ENCODE measurements at places on chromosomes 1 and 21. TPM values are rescaled to one million over a fixed set of nuclear protein-coding genes. Genes with fewer than 3 reads are reported as not detected.
A peak's percentile ranks its signal among the peaks of the same experiment; 100 is the strongest.

GRCh38 chr1:234763910-234764309 is 153.9 kb upstream of the IRF2BP2 start:
- H3K4me1 ChIP-seq, result peaks cover 5% of the 10 kb centered on the region
- DNase-seq, result no peak
- no peak overlapping the region for H3K27ac ChIP-seq
- no peaks in the 10 kb centered on the region for H3K36me3 ChIP-seq

DNA sequence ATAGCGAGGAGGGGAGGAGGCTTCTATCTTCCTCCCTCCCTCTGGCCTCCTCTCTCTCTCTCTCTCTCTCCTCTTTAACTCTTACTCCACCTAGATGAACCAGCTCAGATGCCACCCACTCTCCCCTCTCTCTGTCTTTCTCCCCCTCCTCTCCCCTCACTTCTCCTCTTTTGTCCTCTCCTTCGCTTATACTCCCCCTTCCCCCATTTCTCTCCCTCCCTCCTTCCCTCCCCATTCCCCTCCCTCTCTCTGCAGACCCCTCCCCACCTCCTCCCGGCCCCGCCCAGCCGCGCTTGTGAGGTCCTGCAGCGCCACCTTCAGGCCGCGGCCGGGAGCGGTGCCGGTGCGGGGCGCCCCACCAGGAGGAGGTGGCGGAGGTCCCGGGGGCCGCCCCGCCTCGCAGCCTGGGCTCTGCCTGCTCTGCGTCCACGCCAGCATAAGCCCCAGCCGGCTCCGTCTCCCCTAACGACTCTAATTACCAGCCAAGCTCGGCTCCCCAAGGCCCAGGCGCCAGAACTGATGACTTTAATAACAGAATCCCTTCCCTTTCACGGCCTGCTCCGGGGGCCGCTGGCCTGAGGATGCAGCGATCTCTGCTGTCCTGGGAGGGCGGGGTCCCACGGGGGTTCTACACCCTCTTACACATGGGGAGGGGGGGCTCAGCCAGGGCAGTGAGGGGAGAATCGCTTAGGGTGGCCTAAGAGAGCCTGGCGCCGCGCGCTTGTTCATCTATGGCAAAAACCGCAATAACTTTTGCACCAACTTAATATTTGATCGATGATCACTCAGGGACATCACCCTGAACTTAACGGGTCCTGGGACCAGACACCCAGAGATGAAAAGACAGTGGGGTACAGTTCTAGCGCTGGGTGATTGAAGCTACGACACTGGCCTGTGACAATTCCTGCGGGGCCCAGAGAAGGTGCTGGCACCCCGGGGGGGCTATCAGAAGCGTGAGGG is 637.3 kb downstream of the MATN1 start:
- no peak overlapping the region for H3K27ac ChIP-seq
- peaks cover 6% of the 10 kb centered on the region for H3K4me1 ChIP-seq
- peak; percentile 86 for DNase-seq
- peak overlapping the region; percentile 36 for H3K4me3 ChIP-seq
- no peaks in the 10 kb centered on the region for H3K27me3 ChIP-seq

- no peak for DNase-seq
- H3K4me1 ChIP-seq, result no peaks in the 10 kb centered on the region
- no peaks in the 10 kb centered on the region for H3K27me3 ChIP-seq
- no peak overlapping the region for H3K4me3 ChIP-seq
- H3K27ac ChIP-seq, result no peak overlapping the region
- H3K36me3 ChIP-seq, result no peaks in the 10 kb centered on the region
These were observed 24.1 kb downstream of the PAFAH2 start for GRCh38 chr1:25973610-25974321.

DNA sequence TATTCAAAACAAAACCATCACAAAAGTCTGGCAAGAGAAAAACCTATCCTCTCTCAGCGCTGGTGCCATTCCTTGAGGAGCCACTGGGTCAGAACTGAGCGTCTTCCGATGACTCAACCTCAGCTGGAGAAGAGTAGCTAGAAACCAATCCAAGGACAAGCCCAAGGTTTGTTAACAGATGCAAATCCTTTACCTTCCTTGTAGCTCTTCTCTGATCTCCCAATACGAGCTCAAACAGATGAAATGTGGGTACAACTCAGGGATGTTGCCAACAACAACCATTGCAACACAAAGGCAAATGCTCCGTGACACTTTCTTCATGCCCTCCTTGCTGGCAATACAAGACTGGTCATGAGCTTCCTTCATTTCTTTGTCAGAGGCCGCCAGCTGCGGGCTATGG is 337.1 kb downstream of the SIPA1L2 start:
- H3K36me3 ChIP-seq, result no peaks in the 10 kb centered on the region
- H3K27me3 ChIP-seq, result no peaks in the 10 kb centered on the region
- no peak overlapping the region for H3K4me3 ChIP-seq
- DNase-seq, result no peak
- no peak overlapping the region for H3K27ac ChIP-seq

DNA sequence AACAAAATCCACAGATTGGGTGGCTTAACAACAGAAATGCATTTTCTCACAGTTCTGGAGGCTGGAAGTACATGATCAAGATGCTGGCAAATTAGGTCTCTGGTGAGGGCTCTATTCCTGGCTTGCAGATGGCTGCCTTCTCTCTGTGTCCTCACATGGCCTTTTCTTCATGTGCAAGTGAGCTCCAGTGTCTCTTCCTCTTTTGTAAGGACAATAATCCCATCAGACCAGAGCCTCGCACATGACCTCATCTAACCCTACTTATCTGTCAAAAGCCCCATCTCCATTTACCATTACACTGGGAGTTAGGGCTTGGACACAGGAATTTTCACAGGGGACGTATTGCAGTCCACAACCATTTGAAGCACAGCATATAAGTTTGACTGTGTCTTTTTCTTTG is 181.6 kb downstream of the NEGR1 start:
- no peak overlapping the region for H3K27ac ChIP-seq
- no peaks in the 10 kb centered on the region for H3K36me3 ChIP-seq
- DNase-seq, result no peak
- H3K4me1 ChIP-seq, result no peaks in the 10 kb centered on the region
- H3K27me3 ChIP-seq, result no peaks in the 10 kb centered on the region

DNA sequence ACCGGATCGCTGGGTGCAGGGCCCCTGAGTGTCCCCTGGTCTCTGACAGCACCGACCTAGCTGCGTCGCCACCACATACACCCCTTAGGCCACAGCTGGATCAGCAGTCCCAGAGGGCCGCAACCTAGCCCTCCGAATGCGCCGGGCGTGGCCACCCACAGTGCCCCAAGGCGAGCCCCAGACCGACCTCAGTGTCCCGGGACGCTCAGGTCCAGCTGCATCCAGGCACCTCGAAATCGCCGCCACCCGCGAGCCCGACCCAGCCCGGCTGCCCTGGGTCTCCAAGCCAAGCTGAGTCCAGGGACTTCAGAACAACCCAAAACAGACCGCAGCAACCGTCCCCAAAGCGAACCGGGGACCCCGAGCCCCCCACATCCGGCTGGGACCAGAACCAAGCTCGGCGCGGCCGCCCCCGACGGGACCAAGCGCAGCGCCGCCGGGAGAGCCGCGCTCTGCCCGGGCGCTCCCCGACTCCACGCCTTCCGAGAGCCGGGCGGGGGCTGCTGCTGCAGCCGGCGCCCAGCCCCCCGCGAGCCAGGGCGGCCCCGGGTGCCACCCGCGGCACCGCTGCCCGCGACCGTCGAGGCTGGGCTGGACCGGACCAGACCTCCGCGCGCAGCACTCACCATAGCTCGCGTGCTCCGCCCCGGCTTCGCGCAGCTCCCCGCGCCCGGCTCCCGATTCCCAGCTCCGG is 54.6 kb upstream of the ECE1 start:
- H3K27me3 ChIP-seq, result no peaks in the 10 kb centered on the region
- no peak for DNase-seq
- H3K4me1 ChIP-seq, result peaks cover 42% of the 10 kb centered on the region
- H3K36me3 ChIP-seq, result no peaks in the 10 kb centered on the region
- peak overlapping the region; percentile 88 for H3K4me3 ChIP-seq

- no peaks in the 10 kb centered on the region for H3K4me1 ChIP-seq
- no peak overlapping the region for H3K27ac ChIP-seq
- H3K4me3 ChIP-seq, result no peak overlapping the region
These were observed 344.5 kb downstream of the SMYD3 start for GRCh38 chr1:246162560-246162959.

The FAM72A gene
- 7.2 TPM for total RNA-seq

The ZCCHC17 gene
- 75.0 TPM for total RNA-seq

The OR6N1 gene
- not detected for total RNA-seq

The TRIM46 gene
- 3.7 TPM for total RNA-seq

The IL19 gene
- not detected for total RNA-seq

The KRTAP19-3 gene
- not detected for total RNA-seq
